ENCODE measurements at places on chromosomes 13 and 19.

DNA sequence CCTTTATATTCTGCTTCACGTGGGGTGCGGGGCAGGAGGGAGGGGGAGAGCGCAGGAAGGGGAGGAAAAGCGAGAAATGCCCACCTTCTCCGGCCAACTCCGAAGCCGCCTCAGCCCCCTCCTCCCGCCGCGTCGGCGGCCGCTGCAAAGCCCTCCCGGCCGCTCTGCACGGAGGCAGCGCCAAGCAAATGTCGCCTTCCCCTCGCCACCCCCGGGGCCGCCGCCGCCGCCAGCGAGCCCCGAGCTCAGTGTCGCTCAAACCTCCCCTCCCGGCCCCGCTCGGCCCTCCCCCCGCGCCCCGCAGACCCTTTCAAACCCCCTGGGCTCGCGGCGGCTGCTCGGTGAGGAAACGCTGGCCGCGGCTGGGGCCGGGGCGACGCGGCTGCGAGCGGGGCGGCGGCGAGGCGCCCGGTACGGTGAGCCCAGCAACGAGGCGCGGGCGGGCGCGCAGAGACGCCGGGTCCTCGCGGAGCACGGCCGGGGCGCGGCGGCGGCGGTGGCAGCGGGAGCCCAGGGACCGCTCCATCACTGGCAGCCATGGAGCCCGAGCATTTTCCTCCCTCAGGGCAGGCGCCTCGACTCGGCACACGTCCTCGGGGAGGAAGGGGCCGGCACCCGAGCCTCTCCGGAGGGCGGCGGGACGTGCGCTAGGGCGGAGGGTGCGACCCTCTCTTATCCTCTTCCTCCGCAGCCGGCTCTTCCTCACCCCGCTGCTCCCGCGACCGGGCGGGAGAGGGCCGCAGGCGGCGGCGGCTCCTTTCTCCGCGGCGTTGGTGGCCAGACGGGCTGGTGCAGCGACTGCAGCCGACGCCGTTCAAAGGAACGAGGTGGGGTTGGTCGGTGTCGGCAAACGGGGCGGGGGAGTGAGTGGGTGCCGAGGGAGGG, 463 bp upstream of the TSC22D1 start:
- peak; percentile 41 for DNase-seq

DNA sequence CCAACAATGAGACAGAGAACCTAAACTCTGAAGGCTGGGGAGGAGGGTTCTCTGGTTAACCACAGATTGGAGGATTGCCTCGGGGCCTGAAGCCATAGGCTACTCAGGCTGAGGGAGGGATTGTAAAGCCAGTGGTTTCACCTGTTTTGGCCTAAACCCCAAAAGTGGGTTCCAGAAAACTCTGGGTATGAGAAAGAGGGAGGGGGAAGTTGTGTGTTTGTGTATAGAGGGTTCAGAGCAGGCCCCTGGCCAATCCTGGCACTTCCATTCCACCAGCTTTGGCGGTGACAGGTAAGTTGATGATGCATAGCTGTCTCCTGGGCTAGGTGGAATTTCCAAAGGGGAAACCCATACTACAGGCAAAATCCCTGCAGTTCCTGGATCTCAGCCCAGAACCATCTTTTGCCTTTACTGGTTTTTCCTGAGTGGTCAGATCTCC, 13.5 kb upstream of the CCDC97 start:
- no peak for DNase-seq

DNA sequence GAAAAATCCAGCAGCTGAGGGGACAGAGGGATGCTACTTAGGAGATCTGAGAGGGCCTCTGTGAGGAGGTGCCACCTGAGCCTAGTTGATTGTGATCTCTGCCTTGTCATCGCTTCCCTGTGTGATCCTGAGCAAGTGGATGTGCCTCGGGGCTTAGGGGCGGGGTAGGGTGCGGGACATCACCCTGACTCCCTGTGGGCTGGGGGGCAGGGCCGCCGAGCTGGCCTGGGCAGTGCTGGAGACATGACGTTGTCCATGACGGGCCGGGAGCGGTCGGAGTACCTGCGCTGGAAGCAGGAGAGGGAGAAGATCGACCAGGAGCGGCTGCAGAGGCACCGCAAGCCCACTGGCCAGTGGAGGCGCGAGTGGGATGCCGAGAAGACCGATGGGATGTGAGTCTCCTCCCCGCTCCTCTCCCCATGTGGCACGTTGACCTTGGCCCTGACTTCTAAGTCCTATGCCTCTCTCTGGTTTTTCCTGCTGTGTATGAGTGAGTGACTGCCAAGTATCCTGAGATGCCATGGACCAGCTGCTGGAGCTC, 8.2 kb upstream of the INAFM1 start:
- DNase-seq: no peak

DNA sequence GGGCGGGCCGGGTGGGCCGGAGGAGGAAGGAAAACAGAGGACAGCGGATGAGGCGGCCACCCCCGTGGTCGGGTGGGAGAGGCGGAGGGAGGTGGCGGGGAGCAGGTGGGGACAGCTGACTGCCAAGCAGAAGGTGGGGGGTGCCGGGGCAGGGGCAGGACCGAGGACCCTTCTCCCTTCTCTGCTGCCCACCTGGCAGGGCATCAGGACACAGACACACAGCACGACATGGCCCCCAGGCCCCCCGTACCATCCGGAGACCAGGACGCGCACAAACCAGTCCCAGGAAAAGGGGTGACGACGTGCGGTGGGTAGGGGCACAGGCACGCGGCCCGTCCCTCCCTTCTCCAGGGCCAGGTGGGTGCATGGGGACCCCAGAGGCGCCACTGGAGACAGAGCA, 11.0 kb upstream of the CACTIN start:
- DNase-seq: no peak

DNA sequence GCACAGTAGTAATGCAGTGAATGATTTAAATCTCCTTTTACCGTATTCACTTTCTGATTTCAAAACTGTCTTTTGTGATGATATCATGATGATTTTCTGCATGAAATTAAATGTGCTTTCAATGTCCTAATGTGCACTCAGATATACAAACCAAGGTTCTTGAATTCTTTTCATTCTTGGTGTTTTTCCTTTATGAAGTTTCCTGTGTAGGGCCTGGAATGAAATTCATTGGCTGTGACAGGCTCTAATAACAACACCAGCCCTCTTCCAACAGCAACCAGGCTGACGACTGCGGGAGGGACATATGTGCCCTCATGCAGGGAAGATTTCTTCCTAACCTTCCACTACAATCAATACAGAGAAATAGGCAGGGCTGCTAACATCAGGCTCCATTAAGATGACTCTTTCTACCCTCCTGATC, 1052.0 kb downstream of the DIAPH3 start:
- DNase-seq: no peak

- no peak for DNase-seq
Observed at GRCh38 chr19:42089191-42089750, 13.3 kb downstream of the ZNF574 start.

- DNase-seq: no peak
Observed at GRCh38 chr13:62512194-62513141, 1096.8 kb upstream of the PCDH20 start.

- no peak for DNase-seq
Observed at GRCh38 chr13:43666403-43666802, 120.4 kb downstream of the ENOX1 start.

DNA sequence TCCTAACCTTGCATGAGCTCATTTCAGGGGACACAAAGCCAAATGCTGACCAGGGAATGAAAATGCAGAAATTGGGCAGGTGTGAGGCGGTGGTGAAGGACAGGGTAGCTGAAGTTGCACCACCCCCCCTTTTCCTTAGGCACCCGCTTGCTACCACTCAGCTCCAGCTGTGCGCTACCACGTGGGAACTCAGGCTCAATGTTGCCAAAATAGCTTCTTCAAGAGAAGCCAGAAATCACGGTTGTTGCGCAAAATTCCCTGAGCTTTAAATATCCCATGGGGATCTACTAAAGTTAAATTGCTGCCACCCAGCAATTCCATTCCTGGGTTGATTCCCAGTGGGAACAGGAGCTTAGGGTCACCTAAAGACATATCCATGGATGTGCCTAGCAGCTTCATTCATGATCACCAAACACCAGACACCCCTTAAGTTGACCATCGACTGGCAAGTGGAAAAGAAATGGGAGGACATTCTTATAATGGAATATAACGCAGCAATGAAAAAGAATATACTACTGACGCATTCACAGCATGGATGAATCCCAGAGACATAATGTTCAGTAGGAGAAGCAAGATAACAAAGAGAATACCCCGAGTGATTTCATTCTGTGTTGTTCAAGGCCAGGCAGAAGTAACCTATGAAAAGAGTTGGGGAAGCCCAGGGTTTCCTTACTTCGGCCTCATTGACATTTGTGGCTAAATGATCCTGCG, 12.8 kb upstream of the ADGRL1 start:
- no peak for DNase-seq

DNA sequence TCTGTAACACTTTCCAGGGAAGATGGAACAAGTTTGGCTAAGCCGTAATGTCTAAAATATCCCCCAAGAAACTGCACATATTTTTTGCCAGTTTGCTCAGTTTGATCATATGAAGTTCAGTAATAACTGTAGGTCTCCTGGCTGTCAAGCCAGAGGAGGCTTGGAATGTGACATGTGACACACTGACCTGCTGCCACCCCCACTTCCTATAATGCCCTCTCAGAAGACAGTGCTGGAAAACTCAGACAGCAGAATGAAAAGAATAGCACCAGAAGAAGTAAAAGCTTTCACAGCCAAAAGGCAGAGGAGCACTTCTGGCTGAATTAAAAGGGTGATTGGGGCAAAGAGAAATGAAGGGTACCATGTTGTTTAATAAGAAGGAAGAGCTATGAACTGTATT, 67.4 kb upstream of the UBAC2 start:
- no peak for DNase-seq

- DNase-seq: no peak
Observed at GRCh38 chr13:88707646-88708045, 1036.5 kb downstream of the SLITRK5 start.

DNA sequence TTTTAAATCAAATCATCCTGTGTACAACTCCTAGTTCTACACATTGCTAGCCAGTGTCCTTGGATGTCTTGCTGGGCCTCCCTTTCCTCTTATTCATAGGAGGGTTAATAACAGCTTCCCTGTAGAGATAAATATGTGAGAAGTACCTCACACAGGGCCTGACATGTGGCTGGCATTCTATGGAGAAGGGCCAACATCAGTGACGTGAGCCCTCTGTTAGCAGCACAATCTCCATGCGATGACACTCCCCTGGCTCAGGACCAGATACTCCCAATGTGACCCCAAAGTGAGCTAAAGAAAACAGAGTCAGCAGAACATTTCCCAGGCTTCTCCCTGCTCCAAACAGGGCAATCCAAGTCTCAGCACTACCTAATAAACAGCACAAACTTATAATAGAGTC, 818.4 kb downstream of the DIAPH3 start:
- DNase-seq: no peak

GRCh38 chr19:47106821-47107201, 6.8 kb downstream of the ZC3H4 start:
- DNase-seq: no peak

- no peak for DNase-seq
Observed at GRCh38 chr19:42204664-42205063, 12.8 kb downstream of the DEDD2 start.

DNA sequence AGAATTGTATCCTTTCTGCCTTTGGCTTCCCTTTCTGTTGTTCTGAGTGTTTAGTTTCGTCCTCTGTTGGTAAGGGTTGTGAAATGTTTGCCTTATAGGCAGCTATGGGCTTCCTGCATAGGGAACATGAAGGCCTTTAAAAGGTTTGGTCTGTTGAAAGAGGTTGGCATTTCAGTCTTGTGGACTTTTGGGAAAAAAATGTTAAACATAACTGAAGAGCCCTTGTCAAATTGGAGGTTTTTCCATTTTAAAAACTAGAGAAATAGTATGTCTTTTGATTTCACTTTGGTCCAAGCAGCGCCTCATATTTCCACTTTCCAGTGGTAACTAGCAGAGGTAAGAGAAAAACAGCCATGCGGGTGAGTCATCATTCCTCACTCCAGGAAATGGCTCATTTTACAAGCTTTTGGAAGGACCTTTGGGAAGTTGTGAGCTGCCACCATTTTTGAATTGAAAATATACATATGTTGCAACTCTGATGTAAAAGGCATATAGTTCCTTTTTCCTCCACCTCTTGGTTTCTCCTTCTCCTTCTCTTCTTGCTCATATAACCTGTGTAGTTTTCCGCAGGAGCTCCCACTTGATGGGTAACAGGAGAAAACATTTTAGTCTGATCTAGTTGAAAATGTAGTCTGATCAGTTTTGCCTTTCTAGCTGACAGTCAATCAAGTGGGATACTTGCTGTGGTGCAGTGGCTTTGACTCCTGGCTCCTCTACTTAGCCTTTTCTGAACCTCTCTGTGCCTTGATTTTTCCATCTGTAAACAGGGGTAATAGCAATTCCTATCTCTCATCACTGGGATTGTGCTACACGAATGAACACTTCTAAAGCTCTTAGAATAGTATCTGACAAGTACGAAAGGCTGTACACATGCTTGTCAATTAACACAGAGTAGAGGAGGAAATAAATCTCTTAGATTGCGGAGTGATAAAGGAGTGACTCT, 23.0 kb downstream of the GPC6 start:
- DNase-seq: no peak

DNA sequence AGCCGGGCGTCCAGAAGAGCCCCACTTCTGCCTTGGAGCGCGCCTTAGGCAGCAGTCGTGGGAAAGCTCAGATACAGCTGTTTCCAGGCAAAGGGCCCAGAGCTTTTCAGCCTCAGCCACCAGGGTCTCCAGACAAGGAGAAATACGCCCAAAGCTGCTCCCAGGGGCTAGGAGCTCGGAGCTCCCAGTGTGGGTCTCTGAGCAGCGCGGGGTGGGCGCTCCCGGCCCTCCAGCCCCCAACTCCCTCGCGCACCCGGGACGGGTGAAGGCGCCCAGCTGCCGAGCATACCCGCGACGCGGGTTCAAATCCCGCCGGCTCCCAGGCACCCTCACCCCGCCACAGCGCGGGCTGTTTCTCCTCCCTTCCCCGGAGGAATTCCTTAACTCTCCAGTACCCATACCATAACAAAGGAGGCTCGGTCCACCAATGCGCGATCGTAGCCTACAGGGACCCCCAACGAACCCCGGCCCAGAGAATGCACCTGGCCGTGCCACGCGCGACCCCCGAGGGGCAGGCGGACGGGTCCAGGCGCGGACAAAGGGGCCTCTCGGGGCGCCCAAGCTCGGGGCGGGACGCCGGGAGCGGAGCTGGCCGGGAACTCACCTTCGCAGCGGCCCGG, 507 bp downstream of the COL4A1 start:
- DNase-seq: no peak
